ENCODE measurements at places on chromosomes 6 and 20.

- peak; percentile 86 for DNase-seq
Measured at GRCh38 chr6:27157459-27158315, 89.8 kb upstream of the PRSS16 start.

DNA sequence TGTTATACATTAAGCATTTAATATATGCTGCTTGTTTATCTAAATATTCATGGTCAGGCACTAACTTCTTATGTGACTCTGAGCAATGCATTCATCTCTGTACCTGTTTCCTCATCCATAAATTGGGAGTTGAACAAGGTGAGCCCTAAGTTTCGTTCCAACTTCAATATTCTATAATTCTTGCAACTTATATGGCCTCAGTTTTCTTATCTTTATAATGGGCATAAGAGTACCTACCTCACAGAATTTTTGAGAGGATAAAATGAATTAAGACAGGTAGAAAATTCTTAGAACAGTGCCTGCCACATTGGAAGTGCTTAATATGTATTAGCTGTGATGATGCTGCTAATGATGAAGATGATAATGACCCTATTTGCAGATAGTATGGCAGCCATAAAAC is 11.8 kb upstream of the HIVEP2 start:
- no peak for DNase-seq

GRCh38 chr6:38216451-38216850 is 396.9 kb downstream of the ZFAND3 start:
- DNase-seq, result no peak

GRCh38 chr6:136123468-136123867 is 126.6 kb downstream of the MTFR2 start:
- DNase-seq, result no peak

- DNase-seq, result no peak
Measured at GRCh38 chr20:46951840-46952497, 57.3 kb downstream of the EYA2 start.

GRCh38 chr20:45104786-45105185 is 3.9 kb upstream of the KCNS1 start:
- DNase-seq, result no peak
